ENCODE measurements at places on chromosomes 2 and 18.

- DNase-seq = no peak
Measured at GRCh38 chr2:230230496-230231200, 5.1 kb downstream of the SP140 start.

- DNase-seq = no peak
Measured at GRCh38 chr18:74219056-74219455, 70.7 kb downstream of the TIMM21 start.

- DNase-seq = no peak
Measured at GRCh38 chr2:11556101-11556806, 22.4 kb downstream of the GREB1 start.

DNA sequence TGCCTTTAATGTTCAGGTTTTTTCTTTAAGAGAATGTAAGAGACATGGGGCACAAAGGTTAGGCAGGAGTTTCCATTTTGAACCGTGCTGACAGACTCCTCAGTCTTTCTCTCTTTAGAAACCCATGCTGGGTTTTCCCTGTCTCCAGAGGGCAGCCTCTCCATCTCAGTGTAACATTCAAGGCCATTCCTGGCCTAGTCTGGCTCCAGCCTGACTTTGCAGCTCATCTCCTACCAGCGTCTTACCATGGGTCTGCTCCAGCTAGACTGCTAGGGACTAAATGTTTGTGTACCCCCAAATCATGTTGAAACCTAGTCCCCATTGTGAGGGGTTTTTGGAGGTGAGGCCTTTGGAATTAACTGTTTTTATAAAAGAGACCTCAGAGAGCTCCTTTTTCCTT lies 9.8 kb upstream of the CLIP4 start:
- no peak for DNase-seq

GRCh38 chr2:31238126-31238905 lies 4.4 kb downstream of the EHD3 start:
- DNase-seq = no peak

- peak; percentile 19 for DNase-seq
Measured at GRCh38 chr18:5868218-5868854, 27.0 kb downstream of the TMEM200C start.

DNA sequence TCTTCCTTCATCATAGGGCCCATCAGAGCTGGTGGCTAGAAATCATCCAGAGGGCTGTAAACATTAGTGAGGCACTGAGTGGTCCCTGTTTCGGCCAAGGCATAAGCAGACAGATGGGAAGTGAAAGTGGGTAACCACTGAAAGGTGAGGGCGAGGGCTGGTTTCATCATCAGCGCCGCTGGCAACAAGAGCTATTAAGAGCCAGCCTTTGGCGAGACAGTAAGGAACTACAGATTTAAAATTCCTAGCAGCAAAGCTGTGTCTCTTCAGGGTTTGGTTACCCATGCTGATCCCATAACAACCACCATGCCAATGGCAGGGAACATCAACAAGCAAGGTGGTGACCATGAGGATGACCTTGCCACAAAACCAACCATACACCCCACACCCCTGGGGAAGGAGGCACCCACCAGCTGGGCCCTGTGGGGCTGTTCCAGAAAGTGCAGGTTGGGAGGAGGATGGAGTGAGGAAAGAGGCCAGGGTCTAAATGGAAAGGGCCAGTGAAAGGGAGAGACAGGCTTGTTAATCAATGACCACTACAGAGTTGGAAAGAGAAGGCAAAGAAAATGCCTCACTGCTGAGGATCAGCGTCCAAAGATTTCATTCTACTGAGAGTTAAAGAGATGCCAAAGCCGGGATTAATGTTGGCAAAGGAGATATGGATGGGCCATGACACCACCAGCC lies 9.0 kb upstream of the SLC20A1 start:
- DNase-seq = no peak

- no peak for DNase-seq
Measured at GRCh38 chr2:8440029-8440778, 241.7 kb upstream of the ID2 start.

GRCh38 chr2:189599245-189599644 lies 18.7 kb upstream of the SLC40A1 start:
- no peak for DNase-seq

DNA sequence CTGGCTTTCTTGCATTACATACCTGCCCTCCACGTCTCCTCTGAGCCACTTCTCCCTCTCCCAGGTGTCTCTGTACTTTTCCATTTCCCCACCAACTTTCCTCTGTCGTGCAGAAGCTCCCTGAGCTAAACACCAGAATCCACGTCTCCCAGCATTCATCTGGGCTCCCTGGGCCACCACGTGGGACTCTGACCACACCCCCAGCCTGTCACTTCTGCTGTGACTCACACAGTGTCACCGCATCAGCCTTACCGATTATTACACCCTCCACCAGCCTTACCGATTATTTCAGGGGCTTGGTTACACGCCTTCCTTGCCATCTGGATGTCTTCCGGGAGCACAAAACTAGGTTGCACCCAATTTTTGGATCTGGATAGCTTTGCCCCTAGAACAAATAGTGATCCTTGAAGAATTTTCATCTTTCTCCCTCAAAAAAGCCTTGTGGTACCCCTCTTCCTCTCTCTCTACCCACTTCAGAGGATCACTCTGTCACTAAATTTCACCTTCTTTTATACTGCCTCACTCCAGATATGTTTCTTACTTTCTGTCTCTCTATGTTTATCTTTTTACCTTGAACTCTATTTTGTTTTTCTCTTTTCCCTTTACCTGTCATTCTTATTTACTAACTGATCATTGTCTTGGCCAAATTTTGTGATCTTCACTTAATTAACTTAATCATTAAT lies 136.9 kb upstream of the CAB39 start:
- DNase-seq = no peak

DNA sequence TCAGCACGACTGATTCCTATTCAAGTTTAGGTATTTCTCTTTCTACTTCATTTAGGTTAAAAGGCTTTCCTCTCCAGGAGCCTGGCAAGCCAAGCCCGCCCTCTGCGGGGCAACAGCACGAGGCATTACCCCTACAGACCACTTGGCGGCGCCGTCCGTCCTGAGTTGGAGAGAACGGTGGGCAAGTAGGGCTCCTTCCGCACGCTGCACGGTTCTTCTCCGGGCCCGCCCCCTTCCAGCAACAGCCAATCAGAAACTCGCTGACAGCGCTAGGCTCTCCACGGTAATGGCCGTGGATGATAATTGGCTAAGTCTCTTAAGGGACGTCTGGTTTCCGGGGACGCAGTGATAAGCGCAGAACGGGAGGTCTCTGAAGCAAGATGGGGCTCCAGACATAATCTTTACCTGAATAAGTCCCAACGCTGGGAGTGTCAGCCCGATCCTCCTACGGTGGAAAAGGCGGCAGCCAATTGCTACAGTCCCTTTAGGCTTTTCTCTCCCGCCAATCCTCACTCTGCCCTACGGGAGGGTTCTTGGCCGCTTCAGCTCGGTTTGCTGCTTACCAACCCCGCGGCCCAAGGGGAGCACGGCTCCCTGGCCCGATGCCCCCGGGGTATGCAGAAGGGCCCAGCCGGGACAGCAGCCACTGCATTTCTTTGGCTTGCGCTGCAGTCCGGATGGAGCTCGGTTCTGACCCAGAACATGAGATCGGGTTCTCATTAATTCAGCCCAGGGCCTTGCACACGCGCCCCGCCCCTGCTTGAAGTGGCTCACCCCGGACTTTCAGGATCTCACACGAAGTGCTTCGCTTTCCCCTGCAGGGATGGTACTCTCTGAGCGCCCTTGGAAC lies 206.9 kb upstream of the PKDCC start:
- peak; percentile 84 for DNase-seq

- no peak for DNase-seq
Measured at GRCh38 chr2:10530607-10531239, 82.6 kb upstream of the ODC1 start.

GRCh38 chr2:197315371-197315770 lies 4.8 kb upstream of the ANKRD44 start:
- no peak for DNase-seq

DNA sequence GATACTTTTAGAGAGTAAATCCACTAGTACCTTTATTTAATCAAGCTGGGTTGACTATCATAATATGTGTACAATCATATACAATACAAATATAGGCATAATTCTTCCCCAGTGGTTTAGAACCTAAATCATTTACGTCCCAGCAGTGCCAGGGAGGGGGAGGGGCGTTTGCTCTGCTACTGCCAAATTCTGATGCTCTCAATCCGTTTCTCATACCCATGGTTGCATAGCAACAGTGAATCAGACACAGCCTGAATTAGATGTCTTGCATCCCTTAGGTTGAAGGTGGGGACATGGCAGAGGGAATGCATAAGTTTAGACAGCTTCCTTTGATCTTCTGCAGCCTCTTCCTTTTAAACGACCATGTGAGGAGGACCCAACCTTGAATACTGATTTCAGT lies 135.4 kb downstream of the ABCA12 start:
- no peak for DNase-seq

GRCh38 chr2:17608251-17608650 lies 67.8 kb downstream of the VSNL1 start:
- DNase-seq = no peak

- DNase-seq = no peak
Measured at GRCh38 chr2:230949966-230950873, 25.2 kb upstream of the GPR55 start.

DNA sequence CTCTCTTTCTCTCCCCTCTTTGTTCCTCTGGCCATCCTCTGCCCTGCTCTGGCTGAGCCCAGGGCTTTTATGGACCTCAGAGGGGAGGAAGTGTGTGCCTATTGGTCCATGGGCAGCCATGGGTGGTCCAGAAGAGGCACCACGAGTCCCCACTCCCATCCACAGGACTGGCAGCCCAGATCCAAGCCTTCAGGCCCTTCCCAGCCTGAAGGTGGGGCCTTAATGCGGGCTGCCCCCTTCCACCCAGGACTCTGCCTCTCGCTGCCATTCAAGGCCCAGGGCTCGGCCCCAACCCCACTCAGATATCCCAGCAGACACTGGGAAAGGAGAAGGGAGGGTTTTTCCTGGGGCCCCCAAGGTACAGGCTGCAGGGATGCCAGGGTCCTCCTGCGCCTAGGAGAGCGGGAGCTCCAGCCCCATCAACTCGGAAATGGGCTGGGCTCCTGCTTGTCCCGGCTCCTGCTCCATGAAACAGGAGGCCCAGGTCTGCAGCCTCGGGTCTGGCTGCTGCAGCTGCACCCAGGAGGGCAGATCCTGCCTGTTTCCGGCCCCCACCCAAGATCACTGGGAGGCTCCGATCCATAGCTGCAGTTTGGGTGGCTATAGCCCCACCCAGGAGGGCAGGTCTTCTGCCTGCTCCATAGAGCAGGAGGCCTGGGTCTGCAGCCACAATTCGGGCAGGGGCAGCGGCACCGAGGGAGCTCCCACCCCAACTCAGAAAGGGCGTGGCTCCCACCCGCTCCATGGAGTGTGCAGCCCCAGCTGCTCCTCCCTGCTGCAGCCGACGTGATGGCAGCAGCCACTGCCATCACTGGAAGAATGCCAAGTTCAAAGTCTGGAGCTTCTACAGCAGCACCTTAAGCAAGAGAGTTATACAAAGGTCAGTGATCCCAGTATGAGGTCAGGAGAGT lies 116.6 kb upstream of the RBBP8 start:
- DNase-seq = no peak

DNA sequence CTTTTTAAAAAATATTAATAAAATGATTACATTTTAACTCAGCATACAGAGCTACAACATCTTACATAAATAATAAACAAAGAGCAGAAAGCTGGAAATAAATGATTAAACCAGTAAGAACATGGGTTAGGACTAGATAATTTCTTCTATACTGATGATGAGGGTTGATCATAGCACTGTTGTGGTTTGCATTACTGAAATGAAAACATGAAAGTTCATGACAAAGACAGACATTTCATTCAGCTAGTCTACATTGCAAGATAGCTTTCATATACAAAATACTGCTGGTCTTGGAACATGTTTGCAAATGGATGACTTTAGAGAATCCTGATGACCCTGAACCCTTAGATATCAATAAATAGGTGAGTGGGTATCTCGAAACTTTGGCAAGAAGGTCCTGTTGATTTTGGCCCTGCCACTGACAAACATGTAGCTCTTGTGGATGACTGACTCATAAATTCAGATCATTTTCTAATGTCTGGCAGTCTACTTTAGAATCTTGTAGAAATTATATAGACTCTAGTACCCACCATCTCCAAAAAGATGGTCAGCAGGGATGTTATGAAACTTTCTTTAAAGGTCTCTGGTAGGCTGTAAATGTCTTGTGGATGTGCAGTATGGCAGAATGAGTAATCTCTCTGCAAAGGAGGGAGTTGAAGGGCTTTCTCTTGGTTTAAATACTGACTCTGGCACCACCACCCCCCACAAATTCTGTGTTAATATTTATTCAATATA lies 15.5 kb upstream of the CDC42EP3 start:
- DNase-seq = no peak

GRCh38 chr2:187117483-187117882 lies 268.5 kb upstream of the ZSWIM2 start:
- DNase-seq = no peak

DNA sequence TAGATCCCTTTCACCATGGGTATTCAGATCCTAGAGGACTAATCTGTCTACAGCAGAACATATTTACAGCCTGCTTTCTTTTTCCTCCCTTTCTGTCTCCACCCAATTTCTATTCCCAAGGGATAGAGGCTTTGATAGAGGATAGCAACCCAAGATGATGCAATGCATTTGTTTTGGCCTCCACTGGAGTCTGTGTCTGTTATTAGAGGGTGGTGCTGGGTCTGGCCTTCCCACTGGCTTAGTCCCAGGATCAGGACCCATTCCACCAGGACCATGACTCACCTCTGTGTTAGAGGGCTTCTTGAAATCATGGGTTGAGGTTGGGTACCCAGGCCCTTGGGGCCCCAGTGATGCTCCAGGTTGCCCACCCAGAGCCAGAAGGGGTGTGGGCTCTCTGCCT lies 239.7 kb upstream of the TNP1 start:
- DNase-seq = no peak

DNA sequence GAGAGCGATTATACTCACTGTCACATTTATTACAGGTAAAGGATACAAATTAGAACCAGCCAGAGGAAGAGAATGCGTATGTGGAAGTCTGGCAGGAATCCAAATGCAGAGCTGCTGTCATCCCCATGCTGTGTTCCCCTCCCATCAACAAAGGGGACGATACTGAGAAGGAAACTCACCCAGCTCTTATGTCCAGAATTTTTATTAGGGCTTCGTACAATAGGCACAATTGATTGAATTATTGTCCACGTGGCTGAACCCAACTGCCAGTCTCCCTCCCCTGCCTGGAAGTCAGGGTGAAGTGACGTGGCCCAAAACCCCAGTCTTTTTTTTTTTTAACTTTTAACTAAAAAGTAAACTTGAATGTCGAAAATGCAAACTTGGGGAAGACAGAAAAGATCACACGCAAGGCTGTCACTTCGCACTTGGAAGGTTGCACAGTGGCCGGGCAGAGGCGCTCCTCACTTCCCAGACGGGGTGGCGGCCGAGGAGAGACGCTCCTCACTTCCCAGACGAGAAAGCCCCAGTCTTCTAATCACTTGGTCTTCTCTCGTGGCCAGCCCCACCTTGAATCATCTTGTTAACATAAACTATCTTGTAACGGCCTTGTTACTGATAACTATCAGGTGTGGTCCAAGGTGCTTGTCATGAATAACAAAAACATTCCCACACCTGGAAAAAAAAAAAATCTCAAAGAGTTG lies 40.0 kb upstream of the ITSN2 start:
- DNase-seq = no peak

Measured in BJ (cell line).